ENCODE measurements at places on chromosomes 7 and 10.

DNA sequence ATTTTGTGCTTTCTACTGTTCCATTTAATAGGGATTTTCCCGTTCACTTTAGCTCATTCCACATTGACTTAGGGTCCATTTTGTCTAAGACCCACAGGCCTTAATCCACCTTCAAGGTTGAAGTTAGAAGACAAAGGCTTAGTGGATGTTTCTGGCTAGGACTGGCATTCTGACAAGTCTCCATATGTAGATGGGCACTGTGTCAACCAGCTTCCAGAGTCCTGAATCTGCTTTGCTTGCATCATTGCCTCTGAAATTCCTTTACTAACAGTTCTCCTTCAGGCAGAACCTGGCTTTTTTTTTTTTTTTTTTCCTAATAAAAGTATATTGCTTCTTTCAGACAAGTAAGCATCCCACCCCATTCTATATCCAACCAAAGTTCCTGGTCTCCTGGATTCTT lies 69.6 kb upstream of the PDCD4 start:
- DNase-seq, result no peak

DNA sequence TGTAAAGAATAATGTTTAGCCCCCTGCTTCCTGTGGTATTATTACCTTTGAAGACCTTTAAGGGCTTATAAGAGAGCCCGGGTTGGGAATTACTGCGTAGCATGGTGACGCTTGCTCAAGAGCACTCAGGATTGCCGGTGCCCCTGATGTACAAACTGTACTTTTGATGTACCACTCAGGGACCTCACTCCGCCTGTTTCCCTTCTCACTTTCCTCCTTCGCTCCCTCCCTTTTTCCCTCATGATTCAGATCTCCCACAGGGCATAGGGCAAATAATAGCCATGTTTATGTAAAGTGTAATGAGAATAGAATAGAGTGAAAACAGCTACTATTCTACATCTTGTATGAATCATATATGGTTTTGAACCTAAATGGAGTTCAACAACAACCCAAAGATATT lies 77.8 kb upstream of the PDCD4 start:
- no peak for DNase-seq

- no peak for DNase-seq
These were observed 29.2 kb upstream of the EGFR start for GRCh38 chr7:54989453-54990225.

GRCh38 chr10:44126291-44126717 lies 258.6 kb downstream of the CXCL12 start:
- no peak for DNase-seq

- DNase-seq, result no peak
These were observed 7.0 kb upstream of the DNAJC1 start for GRCh38 chr10:22010539-22010938.

- DNase-seq, result no peak
These were observed 10.6 kb downstream of the DUSP5 start for GRCh38 chr10:110508159-110508788.

GRCh38 chr7:112290065-112290464 lies 83.6 kb downstream of the ZNF277 start:
- DNase-seq, result no peak

DNA sequence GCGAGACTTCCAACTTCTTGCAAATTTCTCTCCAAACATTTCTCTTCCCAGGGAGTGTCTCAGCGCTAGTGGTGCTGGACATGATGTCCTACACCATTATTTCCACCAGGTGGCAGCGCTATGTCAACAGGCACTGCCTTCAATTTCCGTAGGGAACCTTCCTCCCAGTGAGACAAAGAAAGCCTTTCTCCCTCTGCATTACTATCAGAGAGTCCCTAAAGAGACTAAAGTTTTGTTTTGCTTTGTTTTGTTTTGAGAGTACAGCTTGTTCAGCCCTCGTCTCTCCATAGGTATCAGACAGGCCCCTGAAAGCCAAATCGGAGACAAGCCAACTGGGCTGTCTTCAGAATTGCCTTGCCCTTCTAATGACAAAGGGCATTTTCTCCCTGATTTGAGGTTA lies 44.2 kb upstream of the GGCT start:
- peak; percentile 23 for DNase-seq

GRCh38 chr7:130144312-130145171 lies 60.7 kb downstream of the TMEM209 start:
- no peak for DNase-seq

GRCh38 chr7:78607099-78607498 lies 808.5 kb downstream of the PHTF2 start:
- DNase-seq, result no peak
